ENCODE measurements at places on chromosomes 6 and 20. TPM values are rescaled to one million over a fixed set of nuclear protein-coding genes. Genes with fewer than 3 reads are reported as not detected.

- H3K27me3 ChIP-seq: no peaks in the 10 kb centered on the region
- H3K4me3 ChIP-seq: no peak overlapping the region
- DNase-seq: no peak
- H3K27ac ChIP-seq: peak overlapping the region; percentile 67
- peaks cover 8% of the 10 kb centered on the region for H3K4me1 ChIP-seq
- no peaks in the 10 kb centered on the region for H3K36me3 ChIP-seq
Measured at GRCh38 chr6:45483501-45483900, 105.8 kb upstream of the SUPT3H start.

Gene PRPF6
- total RNA-seq: 53.9 TPM

DNA sequence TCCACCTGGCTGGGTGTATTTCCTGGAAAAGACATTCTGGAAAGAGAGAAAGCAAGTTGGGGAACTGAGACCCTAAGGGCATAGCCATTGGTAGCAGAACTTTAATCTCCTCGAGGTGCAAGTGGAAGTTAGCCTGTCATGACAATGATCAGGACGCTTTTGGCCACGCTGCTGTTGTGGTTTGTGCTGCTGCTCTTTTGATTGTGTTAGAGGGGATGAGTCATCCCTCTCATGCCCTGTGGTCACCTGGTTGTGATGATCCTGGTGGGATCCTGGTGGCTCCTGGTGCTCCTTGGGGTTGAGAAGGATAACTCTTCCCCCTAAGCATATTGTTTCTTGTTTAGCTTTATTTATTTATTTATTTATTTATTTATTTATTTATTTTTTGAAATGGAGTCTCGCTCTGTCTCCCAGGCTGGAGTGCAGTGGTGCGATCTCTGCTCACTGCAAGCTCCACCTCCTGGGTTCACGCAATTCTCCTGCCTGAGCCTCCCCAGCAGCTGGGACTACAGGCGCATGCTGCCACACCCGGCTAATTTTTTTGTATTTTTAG, 350.3 kb downstream of the KIF16B start:
- H3K36me3 ChIP-seq: no peaks in the 10 kb centered on the region
- no peaks in the 10 kb centered on the region for H3K27me3 ChIP-seq
- no peak for DNase-seq
- no peak overlapping the region for H3K27ac ChIP-seq

GRCh38 chr20:44552050-44552449, 30.2 kb upstream of the SERINC3 start:
- no peaks in the 10 kb centered on the region for H3K36me3 ChIP-seq
- DNase-seq: no peak
- H3K4me1 ChIP-seq: no peaks in the 10 kb centered on the region

DNA sequence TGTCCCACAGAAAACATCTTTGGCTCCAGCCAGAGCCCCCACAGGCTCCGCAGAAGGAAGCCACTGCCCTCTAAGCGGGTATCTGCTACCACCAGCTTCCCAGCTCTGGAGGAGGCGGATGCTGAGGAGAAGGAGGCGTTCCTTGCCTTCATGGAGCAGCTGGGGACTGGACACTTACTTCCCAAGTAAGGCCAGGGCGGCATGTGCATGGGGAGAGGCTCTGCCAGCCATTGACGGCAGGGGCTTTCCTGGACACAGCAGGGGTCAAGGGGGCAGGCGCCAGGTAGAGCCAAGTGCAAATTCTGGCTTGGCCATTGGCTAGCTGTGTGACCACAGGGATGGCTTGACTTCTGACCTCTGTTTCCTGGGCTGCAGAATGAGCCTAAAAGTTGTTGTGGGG, 17.8 kb downstream of the RAB44 start:
- no peak overlapping the region for H3K27ac ChIP-seq
- no peaks in the 10 kb centered on the region for H3K27me3 ChIP-seq
- H3K4me3 ChIP-seq: no peak overlapping the region
- no peaks in the 10 kb centered on the region for H3K36me3 ChIP-seq
- no peak for DNase-seq

- H3K4me3 ChIP-seq: no peak overlapping the region
- H3K27me3 ChIP-seq: no peaks in the 10 kb centered on the region
- DNase-seq: no peak
- peaks cover 11% of the 10 kb centered on the region for H3K36me3 ChIP-seq
Measured at GRCh38 chr6:135481783-135482369, 15.7 kb downstream of the AHI1 start.

DNA sequence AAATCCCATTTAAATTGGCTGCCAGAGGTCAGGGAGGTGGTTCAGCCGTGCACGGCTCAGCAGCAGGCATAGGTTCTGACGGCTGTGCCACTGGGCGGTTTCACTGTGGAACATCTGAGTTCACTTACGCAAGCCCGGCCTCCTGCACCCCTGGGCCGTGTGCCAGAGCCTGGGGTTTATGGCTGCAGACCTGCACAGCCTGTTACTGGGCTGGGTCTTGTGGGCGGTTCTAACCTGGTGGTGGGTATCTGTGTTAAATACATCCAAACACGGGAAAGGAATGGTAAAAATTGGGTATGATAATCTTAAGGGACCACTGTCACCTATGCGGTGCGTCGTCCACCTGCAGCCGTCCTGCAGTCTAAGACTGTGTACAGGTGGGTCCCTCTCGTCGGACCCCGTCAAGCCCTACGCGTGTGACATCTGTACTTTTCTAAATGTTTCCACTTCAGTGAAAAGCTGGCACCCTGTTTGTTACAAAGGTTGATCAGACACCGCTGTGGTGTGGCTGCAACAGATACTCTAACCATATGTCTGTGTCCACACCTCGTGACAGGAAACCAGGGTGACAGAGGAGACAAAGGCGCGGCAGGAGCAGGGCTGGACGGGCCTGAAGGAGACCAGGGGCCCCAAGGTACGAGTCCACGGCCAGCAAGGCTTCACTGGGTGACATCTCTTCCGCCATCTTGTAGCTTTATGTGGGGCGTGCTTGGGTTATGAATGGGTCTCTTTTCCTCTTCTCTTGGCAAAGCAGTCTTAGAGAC, 21.5 kb downstream of the COL9A3 start:
- peak; percentile 65 for DNase-seq
- no peak overlapping the region for H3K4me3 ChIP-seq
- no peaks in the 10 kb centered on the region for H3K36me3 ChIP-seq
- H3K4me1 ChIP-seq: no peaks in the 10 kb centered on the region
- H3K27me3 ChIP-seq: no peaks in the 10 kb centered on the region

Gene MCHR2
- not detected for total RNA-seq

Gene GINS1
- total RNA-seq: 0.73 TPM

- no peak overlapping the region for H3K4me3 ChIP-seq
- no peaks in the 10 kb centered on the region for H3K4me1 ChIP-seq
- DNase-seq: peak; percentile 49
- H3K27ac ChIP-seq: no peak overlapping the region
- no peaks in the 10 kb centered on the region for H3K36me3 ChIP-seq
- no peaks in the 10 kb centered on the region for H3K27me3 ChIP-seq
Measured at GRCh38 chr20:54535033-54535432, 59.6 kb downstream of the DOK5 start.

Gene OR2H2
- total RNA-seq: not detected

DNA sequence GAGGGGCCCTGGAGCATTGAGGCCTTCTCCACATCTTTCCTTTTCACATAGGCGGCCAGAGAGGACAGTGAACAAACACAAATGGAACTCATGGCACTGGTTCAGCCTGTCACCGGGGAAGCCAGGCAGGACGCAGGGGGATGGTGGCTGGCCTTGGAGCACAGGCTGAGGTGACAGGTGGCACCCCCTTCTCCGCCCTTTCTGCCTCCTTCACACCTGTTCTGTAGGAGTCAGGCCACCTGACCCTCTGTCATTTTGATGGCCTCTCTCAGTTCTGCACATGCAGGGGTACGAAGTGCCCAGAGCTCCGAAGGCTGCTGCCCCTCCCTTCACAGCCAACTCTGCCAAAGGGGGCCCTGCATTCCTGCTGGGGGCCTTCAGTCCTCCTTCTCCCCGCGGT, 60.8 kb downstream of the CD40 start:
- no peak for DNase-seq
- no peaks in the 10 kb centered on the region for H3K36me3 ChIP-seq
- H3K27me3 ChIP-seq: peaks cover 33% of the 10 kb centered on the region
- no peak overlapping the region for H3K4me3 ChIP-seq

DNA sequence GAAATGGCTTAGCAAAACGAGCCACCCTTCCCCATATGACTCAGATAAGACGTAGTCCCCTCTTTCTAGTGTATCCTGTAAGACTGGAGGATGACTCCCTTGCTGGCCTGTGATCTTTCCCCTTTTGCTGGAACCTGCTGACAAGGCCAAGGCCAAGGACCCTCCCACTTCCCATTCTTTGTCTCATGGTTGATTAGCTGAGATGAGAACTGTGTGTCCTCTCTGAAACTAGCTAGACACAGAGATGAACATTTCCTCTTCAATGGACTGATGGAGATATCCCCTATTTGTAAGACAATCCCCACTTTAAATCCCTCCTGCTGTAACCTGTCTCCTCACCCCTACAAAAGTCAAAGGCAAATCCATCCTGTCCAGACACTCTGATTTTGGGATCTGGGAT, 33.4 kb upstream of the SCRT2 start:
- no peaks in the 10 kb centered on the region for H3K4me1 ChIP-seq
- no peak for DNase-seq
- no peaks in the 10 kb centered on the region for H3K27me3 ChIP-seq
- no peak overlapping the region for H3K27ac ChIP-seq
- no peaks in the 10 kb centered on the region for H3K36me3 ChIP-seq
